ENCODE measurements at places on chromosomes 3 and 15.
A peak's percentile ranks its signal among the peaks of the same experiment; 100 is the strongest.

DNA sequence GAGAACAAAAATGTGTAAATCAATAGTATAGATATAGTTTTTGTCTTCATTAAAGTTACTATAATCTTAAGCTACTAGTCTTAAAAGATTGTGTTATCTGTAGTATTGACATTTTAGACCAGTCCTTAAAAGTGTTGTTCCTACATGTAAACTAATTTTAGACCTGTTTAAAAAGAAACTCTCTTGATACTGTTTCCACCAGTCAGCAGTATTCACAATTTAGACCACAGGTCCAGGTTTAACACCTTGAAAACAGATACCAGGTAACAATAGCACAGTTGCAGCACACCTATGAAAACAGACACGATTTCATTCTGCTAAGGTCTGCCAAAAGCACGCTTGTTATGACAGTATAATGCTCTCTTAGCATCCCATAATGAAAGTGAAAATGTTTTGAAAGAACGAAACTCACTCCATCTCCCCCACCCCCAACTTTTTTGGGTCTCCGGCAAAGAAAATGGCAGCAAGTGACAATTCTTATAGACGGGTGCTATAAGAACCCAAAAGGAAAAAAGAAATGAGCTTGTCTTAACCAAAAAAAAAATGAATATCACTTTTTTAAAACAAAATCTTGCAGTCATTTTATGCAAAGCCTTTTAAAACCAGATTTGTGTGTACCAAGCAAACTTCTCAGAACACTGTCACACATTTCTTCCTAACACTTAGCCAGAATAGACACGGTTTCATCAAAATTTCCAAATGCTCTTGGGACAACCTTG, 1.6 kb downstream of the EIF4E3 start:
- no peak for DNase-seq

GRCh38 chr15:53625260-53625659, 134.2 kb downstream of the WDR72 start:
- no peak for DNase-seq

GRCh38 chr3:186722457-186722856, 5.3 kb downstream of the KNG1 start:
- DNase-seq, result peak; percentile 10

DNA sequence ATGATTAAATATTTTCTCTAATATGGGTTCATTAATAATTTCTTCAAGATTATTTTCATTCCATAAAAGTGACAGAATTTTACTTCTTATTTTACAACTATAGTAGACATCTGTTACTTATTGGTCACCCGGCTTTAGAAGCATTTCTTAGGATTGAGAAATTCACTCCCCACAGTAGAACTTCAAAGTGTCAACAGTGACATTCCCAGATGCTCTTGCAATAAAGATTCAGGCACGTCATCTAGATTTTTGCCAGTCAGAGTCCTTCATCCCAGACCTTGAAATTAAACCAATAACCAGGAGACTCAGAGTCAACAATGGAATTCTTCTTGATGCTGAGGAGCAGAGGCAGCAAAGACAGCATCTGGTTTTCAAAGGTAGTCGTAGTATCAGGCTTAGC, 190.8 kb downstream of the VGLL3 start:
- no peak for DNase-seq

GRCh38 chr15:74730619-74731316, 5.4 kb upstream of the CYP1A1 start:
- DNase-seq, result no peak

DNA sequence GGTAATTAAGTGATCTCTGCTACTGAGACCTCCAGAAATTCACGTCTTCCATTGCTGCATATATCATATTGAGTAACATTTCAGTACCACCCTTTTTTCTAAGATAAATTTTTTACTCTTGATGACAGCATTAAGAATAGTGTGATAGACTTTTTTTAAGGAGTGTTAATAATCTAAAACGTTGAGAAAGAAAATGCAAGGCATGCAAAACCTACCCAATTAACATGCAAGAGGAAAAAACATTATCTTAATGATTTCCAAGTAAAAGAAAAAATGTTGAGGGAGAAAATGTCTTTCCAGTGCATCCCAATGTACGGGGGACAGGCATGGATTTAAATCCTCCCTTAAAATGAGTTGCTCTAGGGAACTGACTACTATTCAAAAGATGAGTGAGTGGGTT, 740 bp downstream of the CLDN16 start:
- no peak for DNase-seq

DNA sequence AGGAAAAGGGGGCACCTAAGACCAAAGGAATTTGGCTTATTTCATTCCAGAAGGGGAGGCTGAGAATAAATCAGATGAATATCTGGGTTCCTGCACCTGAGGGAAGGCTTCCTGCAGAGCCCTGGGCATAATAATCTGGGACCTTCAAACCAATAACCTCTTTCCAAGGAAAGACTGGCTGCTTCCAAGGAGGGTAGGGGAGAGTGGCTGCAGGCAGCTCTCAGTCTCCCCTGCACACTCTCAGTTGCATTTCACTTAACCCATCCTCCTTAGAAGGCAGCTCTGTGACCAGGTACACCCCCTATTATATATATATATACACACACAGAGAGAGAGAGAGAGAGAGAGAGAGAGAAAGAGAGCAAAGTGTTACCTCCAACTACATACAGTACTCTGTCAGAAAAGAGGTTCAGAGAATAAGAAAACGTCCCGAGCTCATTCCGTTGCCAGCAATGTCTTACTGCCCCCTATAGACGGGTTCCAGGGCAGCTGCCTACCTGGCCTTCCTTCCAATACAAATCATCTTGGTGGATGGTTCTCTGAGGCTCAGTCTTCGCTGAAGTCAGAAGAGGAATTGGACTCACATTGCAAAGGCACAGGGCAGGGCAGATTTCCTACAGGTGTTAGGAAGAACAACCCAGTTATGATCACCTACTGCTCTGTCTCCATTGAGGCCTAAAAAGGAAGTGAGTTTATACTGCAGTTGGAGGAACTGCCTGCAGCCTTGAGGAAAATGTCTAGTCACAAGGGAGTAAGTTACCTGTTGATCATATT, 26.1 kb downstream of the CAPN3 start:
- peak; percentile 60 for DNase-seq

GRCh38 chr15:50740955-50741354, 24.6 kb downstream of the SPPL2A start:
- no peak for DNase-seq

- DNase-seq, result no peak
These were observed 43.2 kb downstream of the ADAMTS7 start for GRCh38 chr15:78768096-78768495.

- peak; percentile 21 for DNase-seq
These were observed 344.2 kb upstream of the TPRG1 start for GRCh38 chr3:188827576-188827975.

- no peak for DNase-seq
These were observed 190.1 kb downstream of the ZIC4 start for GRCh38 chr3:147216143-147216673.

GRCh38 chr15:49171790-49172189, 1.7 kb downstream of the GALK2 start:
- DNase-seq, result no peak

GRCh38 chr3:114624571-114625181, 330.8 kb downstream of the TIGIT start:
- peak; percentile 73 for DNase-seq

GRCh38 chr3:67044295-67044694, 46.2 kb downstream of the KBTBD8 start:
- no peak for DNase-seq

DNA sequence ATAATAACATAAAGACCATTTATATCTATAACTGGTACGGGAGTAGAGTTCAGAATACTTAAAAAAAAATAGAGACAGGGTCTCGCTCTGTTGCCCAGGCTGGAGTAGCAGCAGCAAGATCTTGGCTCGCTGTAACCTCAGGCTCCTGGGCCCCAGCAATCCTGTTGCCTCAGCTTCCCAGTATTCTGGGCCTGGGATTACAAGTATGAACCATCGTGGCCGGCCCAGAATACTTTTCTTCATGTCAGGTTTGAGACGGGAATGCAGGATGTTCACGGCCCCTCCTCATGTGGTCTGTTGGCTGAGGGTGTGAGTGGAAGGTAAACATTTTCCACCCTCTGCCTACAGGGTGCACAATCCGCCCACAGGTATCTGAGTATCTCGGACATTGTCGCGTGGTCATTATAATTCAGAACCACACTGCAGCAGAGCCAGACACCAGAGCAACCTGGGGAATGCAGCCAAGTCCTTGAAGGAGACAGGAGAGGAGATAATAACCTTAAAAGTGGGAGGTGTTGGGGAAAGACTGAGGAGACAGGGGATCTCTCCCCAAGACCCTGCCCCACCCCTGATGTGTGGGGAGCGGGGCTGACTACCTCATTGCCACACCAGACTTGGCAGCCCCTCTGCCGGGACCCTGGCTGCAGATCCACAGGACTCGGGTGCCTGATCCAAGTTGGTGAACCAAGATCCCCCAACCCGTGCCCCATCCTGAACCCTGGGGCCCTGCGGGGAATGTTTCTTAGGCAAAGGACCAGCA, 106.8 kb downstream of the ADCY5 start:
- no peak for DNase-seq

GRCh38 chr3:151320131-151320530, 3.5 kb upstream of the GPR87 start:
- no peak for DNase-seq

DNA sequence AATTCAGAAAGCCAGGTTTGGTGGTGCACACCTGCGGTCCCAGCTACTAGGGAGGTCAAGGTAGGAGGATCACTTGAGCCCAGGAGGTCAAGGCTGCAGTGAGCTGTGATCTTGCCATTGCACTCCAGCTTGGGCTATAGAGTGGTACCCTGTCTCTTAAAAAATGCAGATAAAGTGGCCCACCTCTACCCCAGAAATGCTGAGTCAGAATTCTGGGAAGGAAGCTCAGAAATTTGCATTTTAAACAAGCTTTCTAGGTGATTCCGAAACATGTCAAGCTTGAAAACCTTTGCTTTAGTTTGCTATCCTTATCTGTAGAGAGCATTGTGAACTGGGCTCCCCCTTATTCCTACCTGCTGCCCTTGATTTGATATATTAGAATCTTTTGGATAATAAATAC, 7.7 kb downstream of the MED12L start:
- DNase-seq, result no peak

DNA sequence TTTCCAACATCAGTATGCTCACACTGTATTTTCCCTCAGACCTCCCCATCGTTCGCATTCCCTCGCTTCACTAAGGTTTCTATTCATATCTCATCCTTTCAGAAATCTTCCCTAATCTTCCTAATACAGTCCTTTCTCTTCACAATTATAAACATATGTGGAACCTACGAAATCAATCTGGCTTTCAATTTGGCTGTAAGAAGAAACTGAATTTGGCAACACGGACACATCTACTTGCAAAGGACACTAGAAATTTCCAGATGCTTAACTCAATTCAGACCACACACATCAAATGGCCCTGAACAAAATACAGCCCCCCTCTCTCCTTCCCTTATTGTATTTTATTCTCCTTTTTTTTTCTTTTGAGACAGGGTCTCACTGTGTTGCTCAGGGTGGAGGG, 39.1 kb upstream of the TM4SF19 start:
- no peak for DNase-seq

DNA sequence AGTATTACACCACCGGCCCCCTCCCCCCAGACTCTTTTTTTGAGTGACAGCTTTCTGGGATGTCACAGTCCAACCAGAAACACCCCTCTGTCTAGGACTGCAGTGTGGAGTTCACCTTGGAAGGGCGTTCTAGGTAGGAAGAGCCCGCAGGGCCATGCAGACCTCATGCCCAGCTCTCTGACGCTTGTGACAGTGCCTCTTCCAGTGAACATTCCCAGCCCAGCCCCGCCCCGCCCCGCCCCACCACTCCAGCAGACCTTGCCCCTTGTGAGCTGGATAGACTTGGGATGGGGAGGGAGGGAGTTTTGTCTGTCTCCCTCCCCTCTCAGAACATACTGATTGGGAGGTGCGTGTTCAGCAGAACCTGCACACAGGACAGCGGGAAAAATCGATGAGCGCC, 63.6 kb downstream of the AAGAB start:
- DNase-seq, result no peak

Data from HTR-8/SVneo (cell line).